ENCODE measurements at places on chromosomes 11 and 22.

DNA sequence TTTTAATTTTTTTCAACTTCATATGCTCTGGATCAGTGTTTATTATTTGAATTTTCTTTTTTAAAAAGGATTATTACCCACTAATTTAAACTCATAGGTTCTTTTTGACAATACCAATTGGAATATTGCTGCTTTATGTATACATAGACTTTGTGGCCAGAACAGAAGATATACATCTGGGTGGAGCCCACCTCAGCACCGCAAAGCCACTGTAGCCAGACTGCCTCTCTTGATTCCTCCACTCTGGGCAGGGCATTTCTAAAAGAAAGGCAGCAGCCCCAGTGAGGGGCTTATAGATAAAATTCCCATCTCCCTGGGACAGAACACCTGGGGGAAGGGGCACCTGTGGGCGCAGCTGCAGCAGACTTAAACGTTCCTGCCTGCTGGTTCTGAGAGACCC is 10.6 kb upstream of the C11orf58 start:
- DNase-seq, result no peak

GRCh38 chr11:33387581-33387980 is 130.4 kb downstream of the HIPK3 start:
- peak; percentile 78 for DNase-seq

DNA sequence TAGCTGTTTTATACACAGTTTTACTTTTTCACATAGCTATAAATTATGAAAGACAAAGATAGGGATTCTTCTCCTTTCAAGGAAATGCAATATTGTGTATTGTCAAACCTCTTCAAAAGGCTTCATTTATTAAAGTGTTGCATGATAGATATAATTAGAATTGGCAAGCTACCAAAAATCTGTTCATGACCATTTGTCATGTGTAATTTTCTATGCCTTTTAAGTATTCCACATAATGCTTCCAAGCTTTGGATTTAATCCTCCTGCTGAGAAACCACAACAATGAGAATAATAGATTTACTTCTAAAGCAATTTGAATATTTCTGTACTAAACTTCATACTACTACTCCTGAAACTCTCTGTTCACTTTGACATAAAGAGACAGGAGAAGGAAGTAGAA is 403.2 kb upstream of the CCDC179 start:
- DNase-seq, result no peak

DNA sequence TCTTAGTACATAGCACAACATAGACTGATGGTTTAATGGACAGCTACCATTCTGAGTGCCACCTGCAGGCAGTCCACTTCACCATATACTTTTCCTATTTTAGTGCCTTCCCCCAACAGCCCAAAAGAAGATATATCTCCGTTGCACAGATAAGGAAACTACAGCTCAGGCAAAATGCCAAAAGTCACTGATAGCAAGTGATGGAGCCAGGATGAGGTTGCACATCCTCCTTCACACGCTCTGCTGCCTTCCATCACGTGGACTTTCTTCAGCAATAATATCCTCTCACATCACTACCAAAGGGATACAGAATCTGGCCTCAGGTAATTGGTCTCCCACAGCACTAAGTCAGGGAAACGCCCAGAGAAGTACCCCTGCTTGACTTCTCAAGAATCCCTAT is 7.5 kb downstream of the TCF20 start:
- no peak for DNase-seq

- peak; percentile 16 for DNase-seq
These were observed 15.8 kb downstream of the ABTB2 start for GRCh38 chr11:34341931-34342533.

DNA sequence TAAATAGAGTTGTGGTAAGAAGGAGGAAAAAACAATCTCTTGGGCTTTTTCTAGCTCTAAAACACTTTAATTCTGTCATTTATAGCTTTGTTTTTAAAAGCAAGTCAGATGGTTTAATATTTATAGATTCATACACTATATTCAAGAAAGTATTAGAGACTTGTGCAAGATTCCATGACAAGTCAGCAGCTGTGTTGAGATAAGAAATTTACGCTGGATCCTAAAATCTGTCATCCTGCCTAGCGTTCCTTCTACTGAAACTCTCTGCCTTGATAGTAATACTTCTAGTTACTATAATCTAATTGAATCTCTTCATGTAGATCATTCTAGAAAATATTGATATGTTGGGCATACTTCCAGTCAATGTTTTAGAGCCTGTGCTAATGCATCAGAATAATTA is 721.8 kb downstream of the CNTN5 start:
- DNase-seq, result no peak

- DNase-seq, result no peak
These were observed 138.1 kb downstream of the PGR start for GRCh38 chr11:100991541-100991940.

GRCh38 chr22:24819911-24820461 is 14.0 kb downstream of the SGSM1 start:
- no peak for DNase-seq

DNA sequence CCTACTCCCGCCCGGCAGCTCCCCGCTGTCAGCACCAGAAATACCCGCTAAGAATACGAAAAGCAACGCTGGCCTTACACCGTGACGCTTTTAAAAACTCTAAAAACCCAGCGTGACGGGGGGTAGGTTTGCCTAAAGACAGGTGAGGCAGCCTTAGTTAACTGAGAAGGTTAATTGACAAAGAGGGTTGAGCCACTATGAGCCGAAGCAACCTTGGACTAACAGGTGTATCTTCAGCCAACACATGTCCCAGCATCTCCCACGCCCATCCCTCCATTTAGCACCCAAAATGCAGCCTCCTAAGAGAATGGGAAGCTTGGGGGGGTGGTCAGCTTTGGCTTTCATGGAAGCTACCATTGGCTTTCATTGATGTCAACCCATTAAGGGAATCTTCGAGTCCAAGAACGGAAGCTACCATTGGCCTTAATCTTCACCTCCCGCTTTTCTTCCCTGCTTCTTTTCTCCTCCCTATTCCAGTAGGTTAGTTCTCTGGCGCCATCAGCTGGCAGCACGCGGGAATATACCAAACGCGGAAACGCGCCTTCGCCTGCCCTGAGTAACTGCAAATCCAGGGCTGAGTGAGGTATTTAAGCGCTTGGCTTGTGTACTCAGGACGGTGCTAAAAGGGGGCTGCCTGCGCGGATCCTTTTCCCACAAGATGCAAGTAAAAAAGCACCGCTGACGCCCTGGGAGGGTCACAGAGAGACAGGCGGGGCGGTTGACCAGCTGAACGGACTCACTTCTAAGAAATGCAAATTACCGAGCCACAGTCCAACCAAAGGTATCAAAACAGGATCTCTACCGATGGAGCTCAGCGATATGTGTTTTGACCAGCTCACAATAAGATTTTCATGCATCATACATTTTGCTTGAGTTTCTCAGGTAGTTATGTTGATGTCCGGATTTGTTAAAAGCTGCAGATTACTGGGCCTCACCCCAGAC is 38.5 kb upstream of the GLYATL1 start:
- DNase-seq, result peak; percentile 68

- peak; percentile 9 for DNase-seq
These were observed 59.8 kb downstream of the TMEM135 start for GRCh38 chr11:87097582-87097981.

- no peak for DNase-seq
These were observed 8.4 kb downstream of the OR10V1 start for GRCh38 chr11:59705294-59705693.

- peak; percentile 65 for DNase-seq
These were observed 25.1 kb upstream of the RELT start for GRCh38 chr11:73350908-73351636.

DNA sequence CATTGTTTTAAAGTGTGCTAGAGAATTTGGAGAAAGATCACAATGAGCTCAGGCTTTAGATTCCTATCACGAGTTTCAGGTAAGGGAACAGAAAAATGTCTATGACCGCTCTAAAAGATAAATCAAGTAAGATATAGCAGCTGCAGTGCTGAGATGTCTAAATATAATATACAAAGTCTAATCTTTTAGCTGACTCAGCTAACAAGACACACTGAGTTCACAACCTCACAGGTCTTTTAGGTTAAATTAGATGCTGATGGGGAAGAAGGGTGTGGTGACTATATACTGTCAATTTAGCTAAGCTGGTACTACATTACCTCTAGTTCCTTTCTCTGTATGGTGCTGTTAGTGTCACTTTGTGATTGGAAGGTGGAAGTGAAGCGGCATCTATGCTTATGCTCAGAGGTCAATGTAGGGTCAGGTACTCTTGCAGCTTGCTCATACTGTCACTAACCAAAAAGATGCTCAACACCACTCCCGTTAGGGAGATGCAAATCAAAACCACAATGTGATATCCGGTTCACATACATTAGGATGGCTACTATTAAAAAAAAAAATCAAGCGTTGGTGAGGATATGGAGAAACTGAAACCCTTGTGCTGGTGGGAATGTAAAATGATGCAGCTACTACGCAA is 283.5 kb downstream of the SWAP70 start:
- peak; percentile 2 for DNase-seq

DNA sequence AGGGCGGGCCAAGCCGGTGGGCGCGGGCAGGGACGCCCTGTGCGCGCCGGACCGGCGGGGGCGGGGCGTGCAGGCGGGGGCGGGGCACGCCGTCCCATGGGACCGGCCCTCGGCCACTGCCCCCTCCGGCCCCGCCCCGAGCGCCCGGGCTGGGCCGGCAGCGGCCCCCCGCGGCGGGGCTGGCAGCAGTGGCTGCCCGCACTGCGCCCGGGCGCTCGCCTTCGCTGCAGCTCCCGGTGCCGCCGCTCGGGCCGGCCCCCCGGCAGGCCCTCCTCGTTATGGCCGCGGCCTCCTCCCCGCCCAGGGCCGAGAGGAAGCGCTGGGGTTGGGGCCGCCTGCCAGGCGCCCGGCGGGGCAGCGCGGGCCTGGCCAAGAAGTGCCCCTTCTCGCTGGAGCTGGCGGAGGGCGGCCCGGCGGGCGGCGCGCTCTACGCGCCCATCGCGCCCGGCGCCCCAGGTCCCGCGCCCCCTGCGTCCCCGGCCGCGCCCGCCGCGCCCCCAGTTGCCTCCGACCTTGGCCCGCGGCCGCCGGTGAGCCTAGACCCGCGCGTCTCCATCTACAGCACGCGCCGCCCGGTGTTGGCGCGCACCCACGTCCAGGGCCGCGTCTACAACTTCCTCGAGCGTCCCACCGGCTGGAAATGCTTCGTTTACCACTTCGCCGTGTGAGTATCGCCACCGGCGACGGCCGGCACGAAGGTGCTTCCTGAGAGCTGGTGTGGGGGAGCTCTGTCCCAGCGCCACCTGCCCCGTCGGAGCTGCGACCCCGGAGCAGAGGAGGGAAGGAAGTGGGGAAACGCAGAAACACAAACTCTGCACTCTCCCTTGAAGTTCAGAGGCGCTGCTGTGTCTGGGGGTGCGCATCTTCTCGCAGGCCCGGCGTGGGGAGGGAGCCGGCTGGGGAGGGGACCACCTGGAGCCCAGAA is at the start of gene KCNQ1:
Gene KCNQ1 (plus strand): TSS at position 188 of the 925 bp plus-strand sequence. CDS start 91 bp downstream, at position 279.
- DNase-seq, result peak; percentile 79

- no peak for DNase-seq
These were observed 123.9 kb downstream of the PHF21B start for GRCh38 chr22:44885806-44886360.

GRCh38 chr11:96680211-96681018 is 290.6 kb downstream of the JRKL start:
- DNase-seq, result no peak

- DNase-seq, result no peak
These were observed 13.1 kb downstream of the UBASH3B start for GRCh38 chr11:122668562-122669090.

GRCh38 chr11:76253416-76253815 is 47.1 kb upstream of the WNT11 start:
- no peak for DNase-seq

DNA sequence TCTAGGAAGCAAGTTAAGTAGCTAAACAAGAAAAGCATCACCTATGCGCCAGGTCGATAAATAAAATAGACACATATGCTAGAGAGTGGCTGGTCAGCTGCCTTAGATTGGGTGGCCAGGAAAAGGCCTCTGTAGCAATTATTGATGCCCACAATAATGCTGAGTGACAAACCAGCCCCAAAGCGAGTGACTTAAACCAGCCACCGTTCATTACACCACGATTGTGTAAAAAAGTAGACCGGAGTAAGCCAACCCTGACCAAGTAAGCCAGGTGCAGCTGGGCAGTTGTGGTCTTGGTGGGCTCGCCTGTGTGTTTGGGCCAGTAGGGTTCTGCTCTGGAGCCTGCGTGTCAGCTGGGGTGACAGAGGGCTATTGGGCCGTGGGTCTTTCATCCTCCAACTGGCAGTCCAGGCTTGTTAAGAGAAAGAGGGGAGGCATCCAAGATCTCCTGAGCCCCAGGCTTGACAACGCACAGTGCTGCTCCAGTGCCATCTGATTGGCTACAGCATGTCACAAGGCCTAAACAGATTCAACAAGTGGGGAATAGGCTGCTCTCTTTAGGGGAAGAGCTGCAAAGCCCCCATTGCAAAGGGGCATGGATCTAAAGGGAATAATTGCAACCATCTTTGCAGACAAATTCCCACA is 100.4 kb upstream of the PARVA start:
- no peak for DNase-seq

GRCh38 chr11:123477205-123477907 is 47.3 kb downstream of the GRAMD1B start:
- no peak for DNase-seq

DNA sequence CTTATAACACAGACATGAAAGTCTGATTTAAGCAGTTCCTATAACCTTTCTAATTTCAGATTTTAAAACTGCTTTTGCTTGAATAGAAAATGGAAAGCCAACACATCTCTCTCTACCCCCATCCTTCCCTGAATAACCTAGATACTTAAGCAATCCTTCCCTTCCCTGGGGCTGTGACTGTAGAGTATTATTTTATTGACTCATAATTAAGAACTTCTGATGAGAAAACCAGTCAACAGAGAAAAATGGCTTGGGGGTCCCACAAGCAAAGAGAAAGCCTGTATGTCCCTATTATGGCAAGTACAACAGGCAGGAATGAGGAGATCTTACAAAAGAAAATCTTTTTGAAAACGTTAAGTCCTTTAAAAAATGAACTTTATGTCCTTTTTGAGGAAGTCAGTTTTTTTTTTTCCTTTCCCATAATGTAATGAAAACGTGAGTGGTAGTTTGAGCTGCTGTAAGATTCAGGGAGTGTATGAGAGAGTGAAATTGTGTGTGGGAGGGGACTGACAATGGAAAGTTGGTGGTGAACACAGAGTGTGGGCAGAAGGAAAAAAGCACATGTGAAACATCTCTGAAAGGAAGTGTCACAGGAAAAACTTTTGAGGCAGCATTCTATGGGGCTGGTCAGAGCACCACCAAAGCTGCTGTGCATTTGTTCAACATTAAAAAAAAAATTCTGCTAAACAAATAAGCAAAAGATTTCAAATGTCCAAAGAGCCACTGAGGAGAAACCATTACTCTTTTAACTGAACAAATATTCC is 154.6 kb downstream of the MAML2 start:
- peak; percentile 96 for DNase-seq

Data from inflammatory macrophage treated with lipopolysaccharide for 4 hours (primary cell).